ENCODE measurements at places on chromosomes 3 and 15. TPM values are rescaled to one million over a fixed set of nuclear protein-coding genes. Genes with fewer than 3 reads are reported as not detected.

The ADAMTS7 gene
- 0.42 TPM for polyA plus RNA-seq

The A4GNT gene
- not detected for polyA plus RNA-seq

The MORC1 gene
- polyA plus RNA-seq, result not detected

The CP gene
- not detected for polyA plus RNA-seq

The DGKG gene
- 0.09 TPM for polyA plus RNA-seq

The AADACL2 gene
- polyA plus RNA-seq, result not detected

The CHRM5 gene
- not detected for polyA plus RNA-seq

Measured in foreskin keratinocyte (primary cell).